Cerebellar cortex (tissue), 1 donor: ENCODE measurements at places on chromosomes 7 and 10.
A peak's percentile ranks its signal among the peaks of the same experiment; 100 is the strongest.

- no peak for DNase-seq
Observed at GRCh38 chr10:103899312-103899711, 18.7 kb downstream of the STN1 start.

- no peak for DNase-seq
Observed at GRCh38 chr10:102281102-102281487, 35.8 kb downstream of the GBF1 start.

GRCh38 chr7:141460781-141461715, 90.2 kb upstream of the AGK start:
- DNase-seq = peak; percentile 10

DNA sequence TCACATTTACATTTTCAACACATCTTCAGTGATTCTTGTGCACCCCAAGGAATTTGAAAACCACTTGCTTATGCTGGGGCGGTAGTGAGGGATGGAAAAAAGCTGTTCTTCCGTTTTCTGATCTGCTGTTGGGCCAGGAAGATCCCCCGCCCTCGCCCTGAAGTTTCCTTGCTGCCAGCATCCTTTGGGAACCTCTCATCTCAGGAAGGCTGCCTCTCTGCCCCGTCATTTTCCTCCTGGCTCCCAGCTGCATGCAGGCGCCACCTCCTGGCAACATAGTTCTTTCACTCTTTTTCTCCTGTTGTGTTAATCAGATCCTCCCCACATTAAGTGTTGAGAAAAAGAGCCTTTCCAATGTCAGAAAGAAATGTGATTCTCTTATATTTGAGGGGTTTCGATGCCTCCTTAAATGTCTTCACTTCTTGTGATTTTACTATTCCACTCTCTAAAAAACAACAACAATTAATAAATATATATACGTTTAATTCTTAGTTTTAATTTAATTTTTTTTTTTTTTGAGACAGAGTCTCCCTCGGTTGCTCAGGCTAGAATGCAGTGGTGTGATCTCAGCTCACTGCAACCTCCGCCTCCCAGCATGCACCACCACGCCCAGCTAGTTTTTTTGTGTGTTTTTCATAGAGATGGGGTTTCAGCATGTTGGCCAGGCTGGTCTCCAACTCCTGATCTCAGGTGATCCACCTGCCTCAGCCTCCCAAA, 122.9 kb downstream of the RALA start:
- DNase-seq = peak; percentile 88

GRCh38 chr10:62224606-62225005, 44.0 kb downstream of the RTKN2 start:
- DNase-seq = no peak

- no peak for DNase-seq
Observed at GRCh38 chr7:130374507-130374906, 5.8 kb upstream of the CPA1 start.

DNA sequence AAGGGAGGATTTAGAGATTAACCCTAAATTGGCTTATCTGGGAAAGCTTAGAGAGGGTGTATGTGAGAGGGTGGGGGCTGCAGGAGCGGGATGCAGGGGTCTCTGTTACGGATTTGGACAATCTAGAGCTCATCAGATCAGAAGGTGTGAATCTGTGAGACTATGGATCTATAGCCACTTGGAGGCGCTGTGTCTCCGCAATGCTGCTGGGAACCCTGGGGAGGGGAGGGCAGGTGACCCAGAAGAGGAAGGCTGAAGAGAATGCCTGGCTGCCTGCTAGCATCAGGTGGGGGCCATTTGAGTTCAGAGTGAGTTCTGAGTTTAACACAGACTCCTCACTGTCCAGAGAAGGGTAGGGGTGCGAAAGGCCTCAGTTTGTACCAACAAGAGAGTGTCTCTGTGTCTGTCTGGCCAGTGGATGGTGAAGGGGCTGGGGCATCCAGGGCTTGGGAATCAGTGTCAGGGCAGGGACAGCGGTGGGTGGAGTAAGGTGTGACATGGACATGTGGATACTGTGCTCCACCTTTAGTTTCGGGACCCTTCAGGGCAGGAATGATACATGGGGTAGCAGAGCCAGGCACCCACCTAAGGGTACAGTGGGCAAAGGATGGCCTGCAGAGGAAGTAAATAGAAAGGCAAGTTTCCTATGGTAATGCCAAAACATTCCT, 187.3 kb upstream of the PRSS58 start:
- DNase-seq = no peak

- DNase-seq = no peak
Observed at GRCh38 chr10:36720895-36721294, 404.5 kb upstream of the ANKRD30A start.

DNA sequence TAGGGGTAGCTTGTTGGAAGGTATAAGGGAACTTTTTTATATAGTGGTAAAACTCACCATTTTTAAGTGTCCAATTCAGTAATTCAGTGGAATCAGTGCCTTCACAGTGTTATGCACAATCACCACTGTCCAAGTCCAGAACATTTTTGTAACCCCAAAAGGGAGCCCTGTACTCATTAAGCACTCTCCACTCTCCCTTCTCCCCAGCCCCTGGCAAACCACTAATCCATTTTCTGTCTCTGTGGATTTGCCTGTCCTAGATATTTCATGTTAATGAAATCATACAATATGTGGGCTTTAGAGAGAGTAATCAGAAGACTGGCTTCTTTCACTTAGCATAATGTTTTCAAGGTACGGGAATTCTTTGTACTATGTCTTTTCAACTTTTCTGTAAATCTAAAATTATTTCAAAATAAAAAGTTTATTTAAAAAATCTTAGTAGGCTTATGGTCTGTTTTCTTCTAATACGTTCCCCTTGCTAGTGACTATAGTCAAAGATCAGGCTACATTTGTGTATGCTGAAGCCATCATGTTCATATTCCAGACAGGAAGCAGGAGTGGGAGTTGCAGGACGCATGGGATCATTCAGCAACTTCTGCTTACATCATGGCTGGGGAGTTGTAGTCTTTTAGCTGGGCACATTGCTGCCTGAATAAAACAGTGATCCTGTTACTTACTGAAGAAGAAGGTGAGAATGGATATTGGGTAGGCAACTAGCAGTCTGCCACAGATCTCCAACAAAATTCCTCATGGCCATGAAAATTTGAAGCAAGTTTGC, 35.4 kb upstream of the TAX1BP1 start:
- DNase-seq = no peak

- DNase-seq = no peak
Observed at GRCh38 chr10:48416584-48417232, 110.2 kb downstream of the MAPK8 start.

GRCh38 chr10:126924180-126924914, 19.1 kb downstream of the DOCK1 start:
- DNase-seq = no peak

- no peak for DNase-seq
Observed at GRCh38 chr10:79262959-79263746, 84.1 kb upstream of the PPIF start.

- no peak for DNase-seq
Observed at GRCh38 chr10:28949005-28950004, 272.0 kb downstream of the BAMBI start.

DNA sequence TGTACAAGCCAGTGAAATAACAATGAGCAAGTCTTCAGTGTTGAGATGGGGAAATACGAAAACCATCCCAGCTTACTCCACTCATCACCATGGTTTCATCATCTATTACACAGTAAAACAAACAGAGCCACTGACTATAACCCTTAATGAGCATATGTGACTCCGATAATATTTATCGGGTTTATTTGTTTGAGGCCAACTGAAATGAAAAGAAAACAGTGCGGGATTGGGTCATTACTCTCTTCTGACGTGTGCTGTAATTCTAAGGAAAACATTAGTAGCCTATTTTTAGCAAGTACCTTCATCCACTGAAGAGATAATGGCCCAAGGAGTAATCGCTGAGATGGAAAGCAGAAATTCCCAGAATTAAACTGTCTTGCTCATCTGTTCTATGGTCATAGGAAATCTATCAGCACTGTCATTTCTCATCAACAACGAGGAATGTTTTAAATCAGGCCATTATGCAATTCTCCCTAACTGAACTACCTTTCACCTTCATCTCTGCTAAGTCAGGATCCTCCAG, 716.5 kb downstream of the INHBA start:
- no peak for DNase-seq

DNA sequence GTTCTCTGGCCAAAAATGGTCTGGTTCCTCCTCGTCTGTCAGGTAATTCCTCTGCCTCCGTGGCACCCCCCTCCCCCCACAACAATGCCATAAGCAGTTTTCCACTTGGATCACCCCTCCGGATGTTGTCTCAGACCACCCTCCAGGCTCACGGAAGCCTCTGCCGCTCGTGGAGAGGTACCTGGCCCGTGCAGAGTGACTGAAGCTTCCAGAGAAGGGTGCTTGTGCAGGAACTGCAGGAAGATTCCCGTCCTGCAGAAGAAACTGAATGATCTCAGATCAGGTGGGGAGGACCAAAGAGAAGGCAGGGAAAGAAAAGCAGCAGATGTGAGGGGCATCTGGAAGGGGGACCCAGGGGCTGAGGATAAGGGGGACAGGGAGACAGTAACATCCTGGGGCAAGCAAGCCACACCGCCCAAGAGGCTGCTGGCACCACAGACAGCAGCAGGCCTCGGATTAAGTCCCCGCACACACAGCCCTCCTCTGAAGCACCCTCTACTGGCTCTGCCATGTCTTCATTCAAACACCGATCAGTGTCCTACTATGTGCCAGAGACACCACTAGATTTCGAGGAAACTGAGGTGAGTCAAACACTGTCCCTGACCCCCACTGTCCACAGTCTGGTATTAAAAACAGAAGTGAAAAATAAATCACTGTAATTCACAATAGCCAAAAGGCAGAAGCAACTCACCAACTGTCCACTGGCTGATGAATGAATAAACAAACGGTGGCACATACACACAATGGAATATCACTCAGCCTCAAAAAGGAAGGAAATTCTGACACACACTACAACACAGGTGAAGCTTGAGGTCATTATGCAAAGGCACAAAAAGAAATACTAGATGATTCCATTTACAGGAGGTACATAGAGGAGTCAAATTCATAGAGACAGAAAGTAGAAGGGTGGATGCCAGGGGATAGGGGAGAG, 26.4 kb downstream of the KIAA1549 start:
- no peak for DNase-seq

DNA sequence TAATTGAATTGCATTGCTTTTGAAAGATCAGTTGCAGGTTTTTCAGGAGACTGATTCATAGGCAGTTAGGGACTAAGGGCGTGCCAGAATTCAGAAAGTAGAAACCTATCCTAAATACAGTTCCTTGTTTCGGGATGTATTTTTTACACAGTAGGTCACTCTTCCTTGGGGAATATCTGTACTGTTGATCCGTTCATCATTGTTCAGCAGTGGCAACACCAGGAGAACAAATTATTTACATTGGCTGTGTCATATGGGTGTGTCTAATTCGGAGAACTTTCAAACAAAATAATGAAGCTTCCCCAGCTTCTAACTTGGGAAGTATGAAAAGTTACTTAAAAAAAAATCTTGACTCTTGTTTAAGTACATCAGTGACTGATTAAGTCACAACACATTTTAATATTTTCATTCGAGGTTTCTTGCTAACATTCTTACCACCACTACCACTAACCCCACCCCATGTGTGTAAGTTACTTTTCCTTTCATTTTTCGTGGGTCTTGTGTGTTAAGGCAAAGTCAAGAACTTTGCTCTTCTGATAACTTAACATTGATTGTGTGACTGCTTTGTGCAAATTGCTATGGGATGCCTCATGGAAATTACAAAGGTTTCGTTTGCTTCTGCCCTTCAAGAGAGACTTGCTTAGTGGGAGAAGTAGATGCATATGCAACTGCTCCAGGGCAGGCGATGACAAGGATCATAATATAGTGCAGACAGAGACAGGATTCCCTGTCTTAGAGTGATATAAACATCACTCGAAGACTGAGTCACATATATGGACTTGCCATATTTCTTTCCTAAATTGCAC, 43.8 kb upstream of the RPA3 start:
- DNase-seq = no peak

DNA sequence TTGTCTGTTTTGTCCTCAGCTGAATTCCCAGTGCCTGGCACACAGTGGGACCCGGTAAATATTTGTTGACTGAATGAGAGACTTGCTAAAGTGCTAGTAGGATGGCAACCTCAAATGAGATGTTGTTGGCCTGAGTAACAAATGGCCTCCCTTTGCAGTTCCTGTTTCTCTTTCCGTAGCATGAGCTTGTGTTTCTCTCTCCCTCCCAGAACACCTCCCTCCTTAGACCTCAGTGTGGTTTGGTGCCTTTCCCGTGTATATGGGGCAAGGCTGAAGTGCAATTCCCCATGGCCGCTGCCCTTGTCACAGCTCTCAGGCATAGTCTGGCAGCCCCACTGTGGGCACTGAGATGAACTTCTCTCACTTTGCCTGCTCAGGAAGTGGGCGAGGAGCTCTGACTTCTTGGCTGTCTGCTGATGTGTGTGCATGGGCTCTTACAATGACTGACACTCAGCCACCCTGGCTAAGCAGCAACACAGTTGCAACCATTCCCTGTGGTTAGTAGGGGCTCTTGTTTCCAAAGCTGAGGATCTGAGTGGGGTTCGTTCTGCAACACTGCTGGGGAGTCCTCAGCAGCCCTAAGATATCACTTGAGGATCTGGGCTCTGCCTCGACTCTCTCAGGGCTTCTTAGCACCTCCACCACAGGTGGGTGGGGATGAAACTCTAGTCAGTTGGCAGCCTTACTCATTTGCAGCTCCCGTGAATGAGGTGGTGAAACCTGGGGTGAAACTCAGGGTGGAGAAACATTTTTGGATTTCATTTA, 136.1 kb downstream of the ICA1 start:
- DNase-seq = no peak

DNA sequence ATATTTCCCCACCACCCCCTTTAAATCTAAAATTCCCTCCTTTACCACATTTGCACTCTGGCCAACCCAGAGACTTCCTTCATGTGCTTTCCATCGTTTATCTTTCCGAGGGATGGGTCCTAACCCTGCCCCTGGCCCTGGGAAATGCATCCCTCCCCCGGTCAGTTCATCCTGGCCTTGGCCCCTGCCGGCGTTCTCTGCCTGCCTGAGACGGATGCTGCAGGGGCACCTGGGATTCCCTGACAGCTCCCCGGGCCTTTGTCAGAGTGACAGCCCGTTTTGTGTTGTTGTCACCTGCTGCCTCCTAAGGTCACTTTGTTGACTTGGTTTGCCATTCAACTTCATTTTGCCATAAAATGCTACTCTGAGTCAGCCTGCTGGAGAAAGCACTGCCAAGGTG, 34.8 kb upstream of the PITRM1 start:
- no peak for DNase-seq

- DNase-seq = peak; percentile 73
Observed at GRCh38 chr7:31192986-31193385, 140.9 kb downstream of the ADCYAP1R1 start.

DNA sequence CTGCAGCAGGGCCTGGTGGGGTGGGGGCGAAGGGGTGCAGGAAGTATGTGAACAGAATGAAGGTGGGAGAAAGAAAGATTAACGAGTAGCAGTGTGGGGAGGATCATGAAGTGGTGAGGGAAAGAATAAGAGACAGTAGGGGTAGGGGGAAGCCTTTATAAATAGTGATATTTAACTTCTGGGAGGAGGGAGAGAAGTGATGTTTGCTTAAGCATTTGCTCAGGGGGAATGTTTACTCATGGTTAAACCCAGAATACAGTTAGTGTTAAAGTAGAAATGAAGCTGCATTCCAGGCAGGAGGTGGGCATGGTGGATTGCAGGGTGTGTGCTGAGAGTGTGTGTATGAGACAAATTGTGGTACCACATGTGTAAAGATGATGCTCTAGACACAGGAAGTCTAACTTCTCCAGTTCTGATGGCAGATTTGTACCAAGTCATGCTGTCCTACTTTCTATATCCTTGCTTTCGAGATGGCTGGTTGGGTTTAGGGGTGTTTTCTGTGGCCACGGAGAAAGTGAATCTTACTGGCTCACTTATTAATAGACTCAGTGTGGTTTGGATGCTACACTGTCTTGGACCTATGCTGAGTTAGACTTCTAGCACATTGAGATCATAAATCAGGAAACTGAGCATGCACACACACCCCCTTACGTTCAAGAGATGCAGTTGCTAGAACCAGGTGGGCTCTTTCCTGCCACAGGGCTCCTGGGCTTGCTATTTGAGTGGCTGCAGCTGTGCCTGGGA, 10.6 kb upstream of the DNMBP start:
- DNase-seq = no peak
